ENCODE measurements at places on chromosomes 12 and 14. TPM values are rescaled to one million over a fixed set of nuclear protein-coding genes. Genes with fewer than 3 reads are reported as not detected.

GLIPR1L1 gene
- total RNA-seq, result not detected

CRIP1 gene
- total RNA-seq, result 883 TPM

KRT3 gene
- total RNA-seq, result not detected

PTPN21 gene
- total RNA-seq, result not detected

SLC6A12 gene
- not detected for total RNA-seq

WDHD1 gene
- 36.9 TPM for total RNA-seq

CKAP4 gene
- 5.3 TPM for total RNA-seq

NDRG2 gene
- 8.5 TPM for total RNA-seq

KCNC2 gene
- not detected for total RNA-seq

BMP4 gene
- total RNA-seq, result 0.83 TPM

SERPINA10 gene
- not detected for total RNA-seq

DNA sequence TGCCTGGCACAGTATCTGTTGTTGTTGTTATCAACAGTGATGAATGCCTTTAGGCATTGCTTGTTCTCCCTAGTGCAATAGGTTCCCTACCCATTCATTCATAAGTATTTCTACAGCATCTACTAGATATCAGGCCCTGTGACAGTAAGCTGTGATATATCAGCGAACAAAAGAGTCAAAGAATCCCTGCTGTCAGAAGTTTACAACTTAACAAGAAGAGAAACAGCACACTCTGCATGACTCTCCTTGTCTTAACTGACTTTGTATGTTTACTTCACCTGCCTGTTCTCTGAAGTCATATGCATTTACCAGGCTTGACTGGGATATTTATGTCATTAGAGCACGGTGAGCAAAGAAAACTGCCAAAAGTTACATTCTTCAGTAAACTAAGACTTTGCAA lies 452.2 kb upstream of the RPL10L start:
- no peak overlapping the region for H3K27ac ChIP-seq
- no peaks in the 10 kb centered on the region for H3K4me1 ChIP-seq
- H3K36me3 ChIP-seq, result peaks cover 2% of the 10 kb centered on the region
- H3K4me3 ChIP-seq, result no peak overlapping the region
- DNase-seq, result no peak

DNA sequence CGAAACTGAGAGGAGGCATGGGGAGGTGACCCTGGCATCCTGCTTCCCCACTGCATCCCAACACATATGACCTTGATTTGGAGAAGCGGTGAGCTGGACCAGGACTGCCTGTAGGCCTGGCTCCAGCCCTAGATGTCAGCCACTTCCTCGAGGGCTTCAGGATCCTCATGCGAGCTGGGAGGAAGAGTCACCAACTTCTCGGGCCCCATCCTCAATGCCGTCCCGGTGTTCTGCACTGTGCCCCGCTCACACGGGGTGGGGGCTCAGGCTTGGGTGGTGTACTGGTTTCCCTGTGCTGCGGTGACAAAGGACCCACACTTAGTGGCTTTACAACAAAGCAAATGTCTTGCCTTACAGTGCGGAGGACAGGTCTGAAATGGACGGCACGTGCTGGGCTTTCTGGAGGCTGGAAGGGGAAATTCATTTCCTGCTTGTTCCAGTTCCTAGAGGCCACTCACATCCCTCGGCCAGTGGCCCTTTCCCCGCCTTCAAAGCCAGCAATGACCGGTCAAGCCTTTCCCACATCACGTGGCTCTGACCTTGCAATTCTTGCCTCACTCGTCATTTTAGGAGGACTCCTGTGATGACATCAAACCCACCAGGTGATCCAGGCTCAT lies 298.1 kb upstream of the RTL1 start:
- DNase-seq, result no peak
- H3K4me1 ChIP-seq, result no peaks in the 10 kb centered on the region
- no peaks in the 10 kb centered on the region for H3K27me3 ChIP-seq
- no peak overlapping the region for H3K4me3 ChIP-seq

- H3K27me3 ChIP-seq, result no peaks in the 10 kb centered on the region
- no peaks in the 10 kb centered on the region for H3K36me3 ChIP-seq
- no peak overlapping the region for H3K27ac ChIP-seq
- H3K4me1 ChIP-seq, result no peaks in the 10 kb centered on the region
- H3K4me3 ChIP-seq, result no peak overlapping the region
- no peak for DNase-seq
Observed at GRCh38 chr12:72072592-72073212, 134.1 kb downstream of the TPH2 start.

- no peak for DNase-seq
- H3K27me3 ChIP-seq, result peaks cover 2% of the 10 kb centered on the region
- no peak overlapping the region for H3K4me3 ChIP-seq
- H3K27ac ChIP-seq, result no peak overlapping the region
Observed at GRCh38 chr12:65630555-65630954, 193.7 kb upstream of the HMGA2 start.

GRCh38 chr12:50174971-50175715 lies 8.0 kb upstream of the CERS5 start:
- DNase-seq, result no peak
- no peak overlapping the region for H3K4me3 ChIP-seq
- H3K36me3 ChIP-seq, result peaks cover 27% of the 10 kb centered on the region
- peaks cover 2% of the 10 kb centered on the region for H3K4me1 ChIP-seq

DNA sequence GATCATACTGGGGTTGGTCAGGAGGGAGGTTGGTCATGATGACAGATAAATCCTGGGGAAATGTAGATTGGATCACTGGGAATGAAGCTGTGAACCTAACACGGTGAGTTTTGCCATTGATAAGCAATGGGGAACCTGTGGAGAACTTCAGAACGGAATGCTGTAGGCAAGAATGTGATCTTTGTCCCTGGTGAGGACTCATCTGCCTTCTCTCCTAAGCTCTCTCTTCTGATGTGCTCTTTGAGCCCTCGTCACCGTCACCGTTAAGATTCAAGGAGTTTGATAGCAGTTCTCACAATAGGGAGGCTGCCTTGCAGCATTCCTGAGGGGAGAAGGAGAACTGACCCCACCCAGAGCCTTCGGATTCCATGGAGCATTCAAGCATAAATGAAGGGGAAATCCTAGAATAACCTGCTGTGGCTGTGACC lies 217.6 kb downstream of the ANO6 start:
- H3K4me1 ChIP-seq, result peaks cover 5% of the 10 kb centered on the region
- no peak overlapping the region for H3K27ac ChIP-seq
- no peaks in the 10 kb centered on the region for H3K27me3 ChIP-seq
- peaks cover 20% of the 10 kb centered on the region for H3K36me3 ChIP-seq

DNA sequence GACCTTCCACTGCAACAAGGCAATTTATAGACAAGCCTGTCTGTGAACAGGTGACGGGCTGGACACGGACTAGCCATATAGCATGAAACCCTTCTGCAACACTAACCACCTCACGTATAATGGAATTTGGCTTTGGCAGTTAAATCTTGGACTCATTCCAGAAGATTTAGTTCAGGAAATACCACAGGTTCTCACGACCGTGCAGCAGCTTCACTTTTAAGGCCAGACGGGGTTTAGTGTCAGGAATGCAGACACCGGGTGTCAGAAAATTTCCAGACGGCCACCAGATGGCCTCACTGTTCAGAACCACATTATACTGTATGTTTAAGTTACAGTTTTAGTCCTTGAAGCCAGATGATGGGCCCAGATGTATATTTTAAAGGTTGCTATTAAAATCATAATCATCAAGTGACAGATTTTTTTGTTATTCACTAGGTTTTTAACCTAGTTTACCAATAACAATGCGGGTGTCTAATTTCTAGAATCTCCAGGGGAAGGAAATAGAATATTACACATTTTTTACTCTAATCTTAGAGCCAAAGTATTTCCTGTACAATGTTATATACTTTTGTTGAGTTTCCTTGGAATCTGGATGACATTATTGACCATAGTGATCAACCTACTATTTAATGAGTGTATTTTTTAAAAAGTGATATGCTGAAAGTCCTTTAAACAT lies 90.5 kb upstream of the TMPO start:
- H3K27ac ChIP-seq, result no peak overlapping the region
- H3K27me3 ChIP-seq, result no peaks in the 10 kb centered on the region
- H3K36me3 ChIP-seq, result no peaks in the 10 kb centered on the region

- peaks cover 24% of the 10 kb centered on the region for H3K4me1 ChIP-seq
- H3K27ac ChIP-seq, result no peak overlapping the region
- no peak for DNase-seq
- H3K4me3 ChIP-seq, result no peak overlapping the region
Observed at GRCh38 chr14:75310295-75311111, 31.9 kb downstream of the FOS start.

GRCh38 chr12:4281173-4281654 lies 7.7 kb downstream of the CCND2 start:
- peaks cover 99% of the 10 kb centered on the region for H3K36me3 ChIP-seq
- no peak for DNase-seq
- no peak overlapping the region for H3K4me3 ChIP-seq

DNA sequence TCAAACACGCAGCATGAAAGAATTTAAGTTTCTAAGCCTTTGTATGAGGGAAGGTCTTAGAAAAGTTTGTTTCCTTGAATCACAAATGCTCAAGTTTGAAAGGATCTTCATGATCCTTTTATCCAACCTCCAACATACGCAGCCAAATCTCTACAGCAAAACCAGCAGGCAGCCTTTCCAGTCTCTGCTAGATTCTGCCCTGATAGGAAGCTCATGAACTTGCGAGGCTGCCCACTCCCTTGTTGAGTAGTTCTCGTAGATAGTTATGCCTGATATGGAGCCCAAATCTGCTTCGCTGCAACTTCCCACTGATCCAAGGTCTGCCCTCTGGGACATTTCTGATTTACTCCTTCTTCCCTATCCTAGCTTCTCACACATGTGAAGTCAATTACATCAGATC lies 272.9 kb downstream of the EGLN3 start:
- DNase-seq, result no peak
- H3K36me3 ChIP-seq, result no peaks in the 10 kb centered on the region
- H3K27me3 ChIP-seq, result no peaks in the 10 kb centered on the region

DNA sequence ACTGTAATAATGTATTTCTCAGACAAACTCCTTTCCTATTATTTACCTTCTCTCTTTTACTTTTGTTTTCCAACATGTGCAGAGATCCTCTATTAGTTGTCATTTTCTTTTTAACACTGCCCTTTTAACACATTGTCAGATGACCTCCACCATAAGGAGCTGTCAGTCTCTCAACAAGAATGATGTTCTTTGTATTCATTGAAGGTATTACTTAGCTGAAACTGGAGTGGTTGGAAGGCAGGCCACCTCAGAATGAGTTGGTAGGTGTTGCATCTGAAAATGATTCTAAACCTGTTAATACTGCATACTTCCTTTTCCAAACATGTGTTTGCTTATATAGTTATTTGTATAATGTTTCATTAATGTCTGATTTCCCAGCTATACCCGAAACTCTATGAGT lies 16.9 kb downstream of the TMEM117 start:
- H3K4me3 ChIP-seq, result no peak overlapping the region
- DNase-seq, result no peak
- peaks cover 5% of the 10 kb centered on the region for H3K4me1 ChIP-seq
- peaks cover 7% of the 10 kb centered on the region for H3K36me3 ChIP-seq
- H3K27me3 ChIP-seq, result no peaks in the 10 kb centered on the region
- H3K27ac ChIP-seq, result no peak overlapping the region

GRCh38 chr14:94381149-94382030 lies 7.0 kb downstream of the SERPINA1 start:
- no peaks in the 10 kb centered on the region for H3K27me3 ChIP-seq
- DNase-seq, result no peak
- no peak overlapping the region for H3K27ac ChIP-seq
- no peak overlapping the region for H3K4me3 ChIP-seq
- no peaks in the 10 kb centered on the region for H3K36me3 ChIP-seq
- peaks cover 2% of the 10 kb centered on the region for H3K4me1 ChIP-seq

GRCh38 chr14:74829251-74829650 lies 46.7 kb downstream of the PROX2 start:
- H3K4me3 ChIP-seq, result no peak overlapping the region
- peaks cover 3% of the 10 kb centered on the region for H3K4me1 ChIP-seq
- no peak for DNase-seq
- peaks cover 27% of the 10 kb centered on the region for H3K36me3 ChIP-seq

- DNase-seq, result no peak
- no peaks in the 10 kb centered on the region for H3K36me3 ChIP-seq
- H3K27ac ChIP-seq, result no peak overlapping the region
- no peaks in the 10 kb centered on the region for H3K27me3 ChIP-seq
- H3K4me3 ChIP-seq, result no peak overlapping the region
Observed at GRCh38 chr12:59620326-59620725, 24.5 kb downstream of the SLC16A7 start.

GRCh38 chr14:99554757-99555531 lies 49.1 kb downstream of the CCDC85C start:
- no peaks in the 10 kb centered on the region for H3K4me1 ChIP-seq
- no peaks in the 10 kb centered on the region for H3K36me3 ChIP-seq
- H3K27me3 ChIP-seq, result no peaks in the 10 kb centered on the region
- H3K4me3 ChIP-seq, result no peak overlapping the region

DNA sequence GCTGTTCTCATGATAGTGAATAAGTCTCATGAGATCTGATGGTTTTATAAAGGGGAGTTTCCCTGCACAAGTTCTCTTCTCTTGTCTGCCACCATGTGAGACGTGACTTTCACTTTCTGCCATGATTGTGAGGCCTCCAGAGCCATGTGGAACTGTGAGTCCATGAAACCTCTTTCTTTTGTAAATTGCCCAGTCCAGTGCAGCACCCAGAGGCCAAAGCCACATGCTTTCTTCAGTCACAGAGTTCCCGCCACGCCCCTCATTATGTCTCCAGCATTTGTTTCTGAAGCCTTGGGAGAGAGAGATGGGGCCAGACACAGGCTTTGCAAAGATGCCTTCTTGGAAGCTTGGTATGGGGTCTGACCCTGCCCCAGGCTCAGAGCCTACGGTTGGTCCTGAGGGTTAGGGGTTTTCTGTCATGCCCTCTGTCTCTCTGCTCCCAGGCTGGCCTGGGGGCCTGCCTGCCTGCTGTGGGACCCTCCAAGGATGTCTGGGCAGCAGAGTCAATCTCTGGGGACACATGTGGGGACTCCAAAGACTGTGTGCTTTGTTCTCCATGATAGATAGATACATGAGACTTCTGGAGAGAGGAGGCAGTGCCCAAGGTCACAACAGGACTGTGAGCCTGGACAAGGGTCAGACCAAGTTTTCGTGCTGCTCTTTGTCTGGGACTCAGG lies 114.1 kb upstream of the PRMT8 start:
- H3K36me3 ChIP-seq, result no peaks in the 10 kb centered on the region
- H3K4me3 ChIP-seq, result no peak overlapping the region
- H3K27me3 ChIP-seq, result peaks cover 21% of the 10 kb centered on the region

DNA sequence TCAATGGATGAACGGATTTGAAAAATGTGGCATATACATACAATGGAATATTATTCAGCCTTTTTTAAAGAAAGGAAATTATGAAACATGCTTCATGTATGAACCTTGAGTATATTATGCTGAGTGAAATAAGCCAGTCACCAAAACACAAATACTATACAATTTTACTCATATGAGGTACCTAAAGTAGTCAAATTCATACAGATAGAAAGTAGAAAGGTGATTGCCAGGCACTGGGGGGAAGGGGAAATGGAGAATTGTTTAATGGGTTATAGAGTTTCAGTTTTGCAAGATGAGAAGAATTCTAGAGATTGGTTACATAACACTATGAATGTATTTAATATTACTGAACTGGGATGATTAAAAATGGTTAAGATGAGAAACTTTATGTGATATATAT lies 171.4 kb downstream of the TMTC3 start:
- peaks cover 6% of the 10 kb centered on the region for H3K27me3 ChIP-seq
- H3K27ac ChIP-seq, result no peak overlapping the region
- no peak for DNase-seq
